ENCODE measurements at places on chromosomes 6 and 20.

DNA sequence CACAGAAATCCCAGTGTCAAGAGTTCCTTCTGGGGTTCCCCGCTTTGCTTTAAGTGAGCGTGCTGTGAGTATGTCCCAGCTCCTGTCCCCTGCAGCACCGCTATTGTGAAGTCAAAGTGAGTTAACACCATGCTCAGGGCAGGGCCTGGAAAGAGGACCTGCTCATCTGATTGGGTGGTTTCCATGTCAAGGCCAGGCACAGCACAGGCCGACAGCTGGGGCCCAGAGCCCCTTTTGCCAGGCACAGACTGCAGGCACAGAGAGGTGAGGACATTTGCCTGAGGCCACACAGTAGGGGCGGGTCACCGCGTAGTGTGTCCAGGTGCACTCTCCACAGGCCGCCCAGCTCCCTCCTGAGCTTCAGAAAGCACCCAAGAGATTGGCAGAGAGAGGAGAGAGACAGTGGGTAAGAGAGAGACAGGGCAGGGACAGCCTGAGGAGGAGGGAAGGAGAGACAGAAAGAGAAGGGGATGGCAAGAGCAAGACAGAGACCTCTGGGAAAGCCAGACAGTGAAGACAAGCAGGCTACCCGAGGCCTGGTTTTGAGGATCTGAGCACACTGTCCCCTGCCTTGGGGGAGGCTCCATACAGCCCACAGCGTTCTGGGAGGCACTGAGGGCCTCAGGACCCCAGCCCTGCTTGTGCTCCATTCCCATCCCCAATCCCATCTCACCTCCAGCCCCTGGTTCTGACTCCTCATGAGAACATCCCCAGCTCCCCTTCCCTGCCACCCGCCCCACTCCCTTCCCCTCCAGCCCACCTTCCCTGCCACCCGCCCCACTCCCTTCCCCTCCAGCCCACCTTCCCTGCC is 6.5 kb upstream of the BPIFB1 start:
- DNase-seq, result no peak

DNA sequence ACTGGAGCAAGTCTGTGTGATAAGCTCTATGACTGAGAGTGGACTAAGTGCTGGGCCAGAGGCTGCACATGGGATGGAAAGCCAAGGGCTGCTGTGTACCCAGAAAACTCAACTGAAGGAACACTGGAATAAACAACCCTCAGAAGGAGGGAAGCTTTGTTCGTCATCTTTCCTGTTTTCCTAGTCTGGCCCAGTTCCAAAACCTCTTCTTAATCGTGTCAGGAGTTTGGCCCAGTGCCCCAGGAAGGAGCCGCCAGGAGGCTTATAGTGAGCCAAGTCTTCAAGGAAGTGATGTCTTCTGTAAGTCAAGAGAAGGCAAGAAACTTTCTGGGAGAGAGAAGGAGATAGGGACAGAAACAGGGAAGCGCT is 23.3 kb upstream of the TOP1 start:
- DNase-seq, result no peak

GRCh38 chr6:79186564-79186963 is 47.9 kb downstream of the HMGN3 start:
- DNase-seq, result no peak

DNA sequence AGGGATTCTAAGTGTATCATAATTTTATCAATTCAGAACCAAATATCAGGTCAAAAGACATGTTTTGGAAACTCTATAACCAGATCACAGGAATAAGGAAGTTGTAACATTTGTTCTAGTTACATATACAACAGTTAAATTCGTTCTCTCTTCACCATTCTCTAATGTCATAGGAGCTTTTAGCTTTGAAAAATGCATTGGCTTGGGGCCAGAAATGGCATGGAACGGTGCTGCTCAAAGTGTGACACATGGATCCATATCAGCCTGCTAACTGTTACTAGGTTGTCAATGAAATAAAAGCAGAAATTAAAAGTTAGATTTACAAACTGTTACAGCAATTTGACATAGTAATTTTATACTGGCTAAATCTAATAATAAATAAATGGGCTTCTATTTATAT is 120.3 kb downstream of the LCA5 start:
- no peak for DNase-seq

- no peak for DNase-seq
These were observed 16.8 kb upstream of the CHRNA4 start for GRCh38 chr20:63377951-63378381.

GRCh38 chr6:31892821-31893220 is 4.7 kb downstream of the EHMT2 start:
- DNase-seq, result no peak

DNA sequence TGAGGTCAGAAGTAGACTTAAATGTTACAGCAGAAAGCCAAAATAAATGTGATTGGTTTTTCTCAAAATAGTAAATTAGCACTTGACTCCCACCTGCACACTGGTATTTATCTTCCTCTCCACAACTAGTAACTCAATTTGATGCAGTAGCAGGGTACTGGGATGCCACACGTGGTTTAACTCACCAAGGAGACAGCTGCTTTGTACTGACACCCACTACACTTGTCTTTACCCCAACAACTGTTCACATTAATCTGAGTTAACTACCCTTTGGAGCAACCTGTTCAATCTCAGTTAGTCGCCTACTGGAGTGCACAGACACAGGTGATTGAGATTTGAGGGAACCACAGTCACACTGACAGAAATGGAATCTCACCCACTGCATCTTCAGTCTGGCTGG is 242.1 kb downstream of the PRKN start:
- no peak for DNase-seq
